Esophagus squamous epithelium (tissue), 5 donors: ENCODE measurements at places on chromosomes 5 and 9.

- no peak for DNase-seq
Observed at GRCh38 chr5:6785161-6785860, 72.1 kb downstream of the TENT4A start.

- no peak for DNase-seq
Observed at GRCh38 chr5:172224996-172225395, 31.0 kb downstream of the EFCAB9 start.

GRCh38 chr9:112203536-112203935 lies 28.4 kb upstream of the SUSD1 start:
- DNase-seq, result no peak

- no peak for DNase-seq
Observed at GRCh38 chr5:123367739-123368138, 55.5 kb downstream of the CEP120 start.

- DNase-seq, result no peak
Observed at GRCh38 chr9:89781838-89782540, 177.2 kb downstream of the GADD45G start.

- no peak for DNase-seq
Observed at GRCh38 chr9:134275375-134275774, 50.9 kb upstream of the RXRA start.

- DNase-seq, result no peak
Observed at GRCh38 chr5:145988993-145989392, 52.6 kb downstream of the SH3RF2 start.

GRCh38 chr5:76099756-76100155 lies 16.6 kb downstream of the SV2C start:
- no peak for DNase-seq

DNA sequence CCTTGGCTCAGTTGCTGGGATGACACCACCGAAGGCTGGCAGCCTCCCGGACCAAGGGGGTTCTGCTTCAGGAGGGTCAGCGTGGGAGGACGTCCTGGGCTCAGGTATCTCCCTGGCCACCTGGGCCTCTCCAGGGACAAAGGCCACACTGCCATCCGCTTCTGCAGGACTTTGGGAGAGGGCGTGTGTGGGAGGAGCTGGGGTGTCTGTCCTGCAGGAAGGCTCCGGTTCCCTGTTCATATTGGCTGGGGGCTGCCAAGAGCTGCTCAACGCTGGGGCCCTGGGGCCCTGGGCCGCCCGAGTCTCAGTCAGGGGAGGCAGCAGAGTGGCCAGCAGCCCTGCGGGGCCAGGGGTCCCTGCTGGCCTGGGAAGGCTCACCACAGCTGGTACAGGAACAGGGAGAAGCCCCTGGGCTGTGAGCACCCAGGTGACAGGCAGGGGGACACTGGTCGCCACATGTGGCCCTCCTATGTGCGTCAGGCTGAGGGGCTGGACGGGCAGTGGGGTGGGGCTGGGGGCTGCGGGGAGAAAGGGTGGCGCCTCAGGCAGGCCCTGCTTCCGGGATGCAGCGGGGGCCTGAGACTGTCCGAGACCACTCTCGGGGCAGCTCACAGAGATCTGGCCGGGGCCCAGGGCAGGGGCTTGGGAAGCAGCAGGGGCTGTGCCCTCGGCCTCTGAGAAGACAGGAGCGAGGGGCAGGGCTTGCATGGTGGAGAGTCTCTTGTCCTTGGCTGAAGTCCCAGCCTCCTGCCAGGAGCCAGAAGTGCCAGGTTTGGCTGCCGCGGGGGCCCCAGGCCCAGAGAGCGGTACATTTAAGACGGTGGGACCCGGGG lies 4.9 kb upstream of the CARD9 start:
- DNase-seq, result no peak

DNA sequence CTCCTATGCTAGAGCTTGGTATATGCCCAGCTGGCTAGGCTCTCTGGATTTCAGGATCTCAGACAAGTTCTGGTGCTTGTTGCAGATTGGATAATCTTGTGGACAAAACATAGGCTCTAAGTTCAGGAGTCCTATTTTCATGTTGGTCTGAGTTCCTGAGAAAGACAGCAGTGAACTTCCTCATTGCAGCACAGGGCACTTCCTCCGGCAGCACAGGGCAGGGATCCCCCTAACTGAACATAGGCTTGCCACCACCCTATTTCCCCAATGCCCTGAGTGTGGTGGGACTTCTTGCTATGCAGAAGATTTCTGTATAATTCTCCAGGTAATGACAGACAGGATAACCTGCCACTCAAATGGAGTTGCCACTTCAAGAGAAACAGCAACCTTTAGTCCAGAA lies 220.1 kb downstream of the PIK3R1 start:
- DNase-seq, result no peak

GRCh38 chr5:83921666-83922193 lies 201.1 kb upstream of the HAPLN1 start:
- no peak for DNase-seq

- no peak for DNase-seq
Observed at GRCh38 chr9:25207402-25208195, 470.6 kb downstream of the TUSC1 start.

GRCh38 chr5:157312492-157312891 lies 46.6 kb downstream of the CYFIP2 start:
- no peak for DNase-seq

DNA sequence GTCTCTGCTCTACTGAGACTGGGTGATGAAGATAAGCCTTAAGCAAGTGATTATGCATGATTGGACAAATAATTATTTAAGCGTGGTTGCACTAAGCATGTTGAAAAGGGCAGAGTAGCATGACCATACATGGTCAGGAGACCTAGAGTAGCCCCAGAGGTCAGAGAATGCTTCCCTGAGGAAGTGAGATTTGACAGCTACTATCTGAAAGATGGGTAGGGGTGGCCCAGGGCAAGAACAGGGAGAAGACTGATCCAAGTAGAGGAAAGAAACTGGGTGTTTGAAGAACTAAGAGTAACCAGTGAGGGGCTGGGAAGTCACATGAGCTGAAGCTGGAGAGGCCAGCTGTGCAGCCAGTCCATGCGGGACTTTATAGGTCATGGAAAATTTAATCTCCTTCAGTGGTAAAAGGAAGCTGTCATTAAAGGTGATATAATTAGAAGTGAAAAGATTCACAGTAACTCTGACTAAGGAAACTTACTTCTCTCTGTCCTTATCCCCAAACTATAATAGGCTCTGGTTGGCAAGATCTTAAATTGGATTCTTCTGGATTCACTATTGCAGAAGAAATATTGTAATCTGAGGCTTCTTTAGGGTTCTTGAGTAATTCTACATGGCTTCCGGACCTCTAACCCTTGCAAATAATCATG lies 35.2 kb downstream of the YIPF5 start:
- DNase-seq, result no peak

- no peak for DNase-seq
Observed at GRCh38 chr9:110538647-110539041, 40.9 kb downstream of the SVEP1 start.

GRCh38 chr9:136333045-136333444 lies 5.7 kb downstream of the GPSM1 start:
- DNase-seq, result no peak

DNA sequence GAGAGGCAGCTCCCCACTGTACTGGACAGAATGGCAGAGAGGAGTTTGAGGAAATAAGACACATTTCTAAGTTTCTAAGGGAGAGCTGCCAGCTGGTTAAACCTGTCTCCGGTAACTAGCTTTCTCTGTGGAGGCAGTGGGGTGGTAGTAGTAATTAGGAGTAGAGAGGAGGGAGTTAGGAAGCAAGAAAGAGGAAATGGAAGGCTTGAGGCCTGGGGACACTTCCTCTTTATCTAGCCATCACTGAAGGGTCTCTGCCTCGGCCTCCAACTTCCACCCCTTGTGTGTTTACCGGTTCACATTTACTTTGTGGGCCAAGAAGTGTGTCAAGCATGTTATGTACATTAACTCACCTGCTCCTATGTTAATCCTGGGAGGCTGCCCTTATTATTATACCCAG lies 462.2 kb upstream of the DMAC1 start:
- no peak for DNase-seq

- DNase-seq, result no peak
Observed at GRCh38 chr5:58759745-58760144, 176.9 kb downstream of the RAB3C start.

DNA sequence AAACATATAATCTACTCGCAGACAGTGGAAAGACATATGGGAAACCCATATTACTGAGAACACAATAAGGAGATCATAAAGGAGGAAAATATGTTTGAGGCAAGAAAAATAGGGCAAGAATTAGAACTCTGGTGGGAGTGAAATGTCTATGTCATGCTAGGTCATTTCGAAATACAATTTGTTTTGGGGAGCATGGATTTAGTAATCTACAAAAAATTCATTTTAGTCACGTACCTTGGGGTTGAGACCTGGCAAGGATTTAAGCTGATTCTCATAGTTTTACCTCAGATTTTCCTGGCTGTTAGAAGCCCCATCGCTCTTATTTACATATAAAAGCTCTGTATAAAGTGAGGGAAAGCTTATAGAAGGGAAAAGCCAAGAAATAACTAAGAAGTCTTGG lies 11.5 kb upstream of the CSNK1G3 start:
- DNase-seq, result no peak

GRCh38 chr9:85212887-85213286 lies 528.9 kb downstream of the AGTPBP1 start:
- DNase-seq, result no peak

DNA sequence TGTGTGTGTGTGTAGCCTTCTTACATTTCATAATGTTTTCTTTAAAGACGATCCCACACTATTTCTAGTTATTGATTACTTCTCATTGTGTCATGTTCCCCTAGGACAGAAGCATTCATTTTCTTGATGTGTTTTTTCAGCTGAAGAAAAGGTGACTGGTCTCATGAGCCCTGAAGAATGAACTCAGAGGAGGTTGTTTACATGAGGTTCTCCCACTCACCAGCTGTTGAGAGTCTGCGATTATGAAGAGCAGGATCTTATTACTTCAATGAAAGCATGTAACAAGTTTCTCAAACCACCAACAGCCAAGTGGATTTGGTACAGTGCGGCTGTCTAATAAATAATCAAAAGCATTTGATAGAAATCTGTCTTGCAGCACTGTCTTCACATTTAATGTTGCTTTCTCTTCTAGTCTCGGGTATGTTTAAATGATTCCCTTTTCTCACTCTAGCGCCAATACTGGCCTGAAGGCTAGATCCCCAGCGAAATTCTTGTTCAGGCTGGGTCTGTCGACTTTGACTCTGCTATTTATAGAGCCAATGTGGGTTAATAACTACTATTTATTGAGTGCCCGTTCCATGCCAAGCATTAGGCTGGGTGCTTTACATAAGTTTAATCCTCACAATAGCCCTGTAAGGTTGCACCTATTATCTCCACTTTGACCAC lies 9.6 kb upstream of the FSD1L start:
- DNase-seq, result no peak

GRCh38 chr9:92942688-92943616 lies 4.4 kb upstream of the FGD3 start:
- DNase-seq, result no peak

DNA sequence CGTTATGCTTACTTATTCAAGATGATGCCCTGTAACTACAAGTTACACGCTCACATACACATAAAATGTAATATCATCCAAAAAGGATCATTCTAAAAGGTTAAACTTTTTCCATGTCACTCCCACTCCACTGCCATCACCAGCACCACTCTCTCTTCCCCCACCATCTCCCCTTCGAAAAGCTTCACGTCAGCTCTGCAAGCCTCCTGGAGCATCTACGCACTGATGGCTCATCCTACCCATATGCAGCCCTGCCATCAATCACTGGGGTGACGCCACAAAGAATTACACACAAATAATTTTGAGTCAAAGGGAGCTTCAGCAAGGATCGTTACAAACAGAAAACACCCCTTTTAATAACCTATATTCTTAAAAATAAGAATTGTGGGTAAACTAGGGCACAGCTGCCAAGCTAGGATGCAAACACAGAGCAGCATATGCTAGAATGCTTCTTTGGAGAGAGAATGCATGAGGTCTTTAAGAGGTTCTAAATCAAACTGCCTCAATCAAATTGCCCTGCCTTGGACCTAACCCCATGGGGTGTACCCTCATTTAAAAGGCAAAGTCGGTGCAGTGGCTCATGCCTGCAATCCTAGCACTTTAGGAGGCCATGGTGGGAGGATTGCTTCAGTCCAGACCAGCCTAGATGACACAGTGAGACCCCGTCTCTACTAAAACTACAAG lies 56.1 kb downstream of the SHB start:
- no peak for DNase-seq

GRCh38 chr5:170183816-170184687 lies 48.7 kb upstream of the C5orf58 start:
- no peak for DNase-seq

GRCh38 chr5:50300878-50301277 lies 140.2 kb downstream of the EMB start:
- no peak for DNase-seq

- no peak for DNase-seq
Observed at GRCh38 chr9:83367326-83367725, 170.9 kb downstream of the FRMD3 start.

DNA sequence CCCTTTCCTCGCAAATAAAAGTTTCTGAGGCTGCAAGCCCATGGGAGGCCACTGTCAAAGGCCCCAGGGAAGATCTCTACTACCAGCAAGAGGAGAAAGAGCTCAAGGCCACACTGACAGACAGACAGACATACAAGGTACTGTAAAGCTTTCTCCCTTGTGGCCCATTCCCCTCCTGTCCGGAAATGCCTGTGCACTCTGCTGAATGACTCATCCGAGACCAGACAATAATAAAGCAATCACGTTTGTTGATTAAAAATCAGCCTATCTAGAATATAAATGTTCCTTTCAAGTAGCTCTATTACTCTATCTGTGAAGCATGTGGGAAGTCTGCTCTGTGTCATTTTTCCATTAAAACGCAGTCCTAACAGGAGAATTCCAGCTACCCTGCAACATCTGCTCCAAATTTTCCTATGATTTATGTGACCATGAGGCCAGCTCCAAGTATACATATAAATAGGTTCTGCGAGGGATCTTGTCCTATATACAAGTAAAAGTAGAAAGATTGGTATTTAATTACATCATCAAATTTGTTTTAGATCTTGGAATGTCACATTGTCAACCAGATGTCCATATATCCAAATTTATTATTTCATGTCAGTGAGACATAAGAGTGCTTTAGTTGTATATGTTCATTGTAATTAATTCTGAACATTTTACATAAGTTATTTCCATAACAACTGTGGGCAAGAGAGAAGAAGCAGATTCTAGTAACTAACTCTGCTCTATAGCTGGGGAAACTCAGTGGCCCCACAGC lies 34.7 kb upstream of the TGFBI start:
- no peak for DNase-seq

DNA sequence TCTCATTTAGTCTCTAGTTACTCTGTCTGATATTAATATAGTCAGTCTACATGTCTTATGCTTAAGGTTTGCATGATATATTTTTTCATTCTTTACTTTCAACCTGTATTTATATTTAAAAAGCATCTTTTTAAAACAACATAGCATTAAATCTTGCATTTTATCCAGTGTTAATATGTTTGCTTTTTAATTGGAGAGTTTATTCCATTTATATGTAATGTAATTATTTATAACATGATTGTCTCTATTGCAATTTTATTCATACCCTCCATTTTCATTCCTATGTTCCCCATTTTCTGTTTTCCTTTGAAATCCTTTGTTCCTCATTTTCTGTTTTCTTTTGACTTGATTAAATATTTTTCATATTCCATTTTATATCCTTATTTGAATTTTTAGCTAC lies 13.3 kb downstream of the PCDHB15 start:
- DNase-seq, result no peak

GRCh38 chr5:98521821-98522220 lies 251.6 kb upstream of the RGMB start:
- DNase-seq, result no peak
